ENCODE measurements at places on chromosomes 2 and 18.

DNA sequence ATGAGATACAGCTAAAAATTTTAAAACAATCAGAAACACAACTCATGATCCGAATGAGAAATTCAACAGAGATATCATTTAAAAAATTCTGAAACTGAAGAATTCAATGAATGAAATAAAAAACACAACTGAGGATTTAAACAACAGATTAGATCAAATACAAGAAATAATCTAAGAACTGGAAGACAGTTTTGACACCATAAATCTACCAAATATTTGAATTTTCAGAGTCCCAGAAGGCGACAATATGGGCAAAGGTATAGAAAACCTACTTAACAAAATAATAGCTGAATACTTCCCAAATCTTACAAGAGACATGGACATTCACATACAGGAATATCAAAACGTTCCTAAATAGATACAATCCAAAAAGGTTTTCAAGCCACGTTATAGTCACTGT lies 221.9 kb downstream of the OTX1 start:
- no peak for DNase-seq

GRCh38 chr2:183505911-183506310 lies 381.7 kb downstream of the NUP35 start:
- DNase-seq = no peak

DNA sequence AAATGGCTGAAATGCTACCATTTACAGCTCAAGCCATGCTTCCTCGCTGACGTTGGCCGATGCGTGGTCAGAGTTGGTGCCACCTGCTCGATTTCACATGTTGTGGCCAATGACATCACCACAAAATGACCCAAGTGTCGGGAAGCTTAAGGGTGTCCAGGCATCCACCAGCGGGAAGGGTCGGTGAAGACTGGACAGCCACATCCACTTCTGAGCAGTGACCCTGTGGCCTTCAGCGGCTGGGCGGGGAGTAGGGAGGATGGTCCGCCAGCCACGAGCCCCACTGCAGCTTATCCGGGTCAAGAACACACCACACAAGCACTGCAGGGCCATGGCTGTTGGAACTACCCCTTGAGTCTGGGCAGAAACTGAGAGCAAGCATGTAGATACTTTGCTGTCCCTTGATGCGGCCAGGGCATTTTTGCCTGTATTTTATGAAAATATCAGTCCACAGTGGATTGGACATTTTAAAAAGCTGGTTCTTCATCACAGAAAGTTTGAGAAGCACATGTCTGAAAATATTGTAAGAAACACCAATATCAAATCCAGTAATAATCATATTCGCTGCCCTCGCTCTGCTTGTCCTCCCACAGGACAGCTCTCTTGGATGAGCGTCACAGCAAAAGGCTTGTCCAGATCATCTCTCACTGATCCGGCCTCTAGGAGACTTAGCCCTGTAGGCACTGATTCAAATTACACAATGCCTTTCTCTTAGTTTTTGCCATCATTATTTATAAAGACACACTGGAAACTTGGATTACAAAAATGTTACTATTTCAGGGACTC lies 174.0 kb downstream of the TWIST2 start:
- no peak for DNase-seq

GRCh38 chr18:75173125-75173432 lies 35.9 kb downstream of the PTGR3 start:
- no peak for DNase-seq
